ENCODE measurements at places on chromosomes 2 and 18. TPM values are rescaled to one million over a fixed set of nuclear protein-coding genes. Genes with fewer than 3 reads are reported as not detected.

Gene RBM44
- 0.32 TPM for total RNA-seq

GRCh38 chr2:60549928-60550177 lies 3.6 kb downstream of the BCL11A start:
- DNase-seq, result no peak

DNA sequence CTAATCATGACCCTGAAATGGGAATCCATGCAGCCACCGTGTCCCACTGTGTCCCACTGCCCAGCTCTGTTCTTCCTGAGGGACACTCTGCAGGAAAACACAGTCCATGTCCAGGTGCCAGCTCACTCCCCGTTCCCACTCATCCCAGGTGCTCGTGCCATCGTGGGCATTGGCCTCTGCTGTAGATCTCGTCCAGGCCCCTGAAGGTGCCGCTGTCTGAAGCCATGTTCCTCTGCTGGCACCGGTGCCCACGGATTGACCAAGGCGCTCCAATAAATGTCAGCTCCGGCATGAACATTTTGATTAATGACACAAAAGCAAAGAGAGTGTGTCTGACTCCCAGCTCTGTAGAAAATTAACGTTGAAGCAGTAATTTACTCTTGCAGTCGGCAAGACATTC lies 280.1 kb upstream of the SALL3 start:
- no peak for DNase-seq

- DNase-seq, result no peak
Measured at GRCh38 chr2:236967499-236967783, 118.2 kb upstream of the COPS8 start.

GRCh38 chr2:213259266-213259665 lies 25.0 kb upstream of the SPAG16 start:
- DNase-seq, result no peak

- DNase-seq, result no peak
Measured at GRCh38 chr2:119220720-119221301, 2.8 kb upstream of the STEAP3 start.
